ENCODE measurements at places on chromosomes 4 and X.

DNA sequence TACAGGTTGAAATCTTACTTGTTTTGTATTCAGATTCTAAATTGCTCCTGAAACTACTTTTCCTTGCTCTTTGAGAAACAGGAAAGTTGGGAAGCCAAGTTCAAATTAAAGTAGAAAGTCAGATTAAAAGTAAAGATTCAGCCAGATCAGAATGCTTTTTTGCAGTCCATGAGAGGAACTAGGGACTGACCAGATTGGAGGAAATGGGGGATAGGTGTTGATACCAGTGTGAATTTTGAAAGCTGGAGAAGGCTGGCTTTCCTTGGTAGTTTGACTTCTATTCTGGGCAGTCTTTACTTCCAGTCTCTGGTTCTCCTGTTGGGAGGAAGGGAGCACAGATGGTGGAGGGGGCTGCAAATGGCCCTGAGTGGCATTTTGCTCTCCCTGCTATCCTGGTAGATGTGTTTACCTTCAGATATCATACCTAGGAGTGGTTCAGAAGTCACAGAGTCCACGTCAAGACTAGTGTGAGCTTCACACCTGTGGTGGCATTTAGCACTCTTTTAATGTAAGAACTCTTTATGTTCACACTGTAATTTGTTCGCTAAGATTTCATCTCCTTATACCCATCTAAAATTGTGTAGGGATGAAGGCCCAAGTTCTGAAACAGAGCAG, 68.8 kb downstream of the FNIP2 start:
- DNase-seq = no peak

DNA sequence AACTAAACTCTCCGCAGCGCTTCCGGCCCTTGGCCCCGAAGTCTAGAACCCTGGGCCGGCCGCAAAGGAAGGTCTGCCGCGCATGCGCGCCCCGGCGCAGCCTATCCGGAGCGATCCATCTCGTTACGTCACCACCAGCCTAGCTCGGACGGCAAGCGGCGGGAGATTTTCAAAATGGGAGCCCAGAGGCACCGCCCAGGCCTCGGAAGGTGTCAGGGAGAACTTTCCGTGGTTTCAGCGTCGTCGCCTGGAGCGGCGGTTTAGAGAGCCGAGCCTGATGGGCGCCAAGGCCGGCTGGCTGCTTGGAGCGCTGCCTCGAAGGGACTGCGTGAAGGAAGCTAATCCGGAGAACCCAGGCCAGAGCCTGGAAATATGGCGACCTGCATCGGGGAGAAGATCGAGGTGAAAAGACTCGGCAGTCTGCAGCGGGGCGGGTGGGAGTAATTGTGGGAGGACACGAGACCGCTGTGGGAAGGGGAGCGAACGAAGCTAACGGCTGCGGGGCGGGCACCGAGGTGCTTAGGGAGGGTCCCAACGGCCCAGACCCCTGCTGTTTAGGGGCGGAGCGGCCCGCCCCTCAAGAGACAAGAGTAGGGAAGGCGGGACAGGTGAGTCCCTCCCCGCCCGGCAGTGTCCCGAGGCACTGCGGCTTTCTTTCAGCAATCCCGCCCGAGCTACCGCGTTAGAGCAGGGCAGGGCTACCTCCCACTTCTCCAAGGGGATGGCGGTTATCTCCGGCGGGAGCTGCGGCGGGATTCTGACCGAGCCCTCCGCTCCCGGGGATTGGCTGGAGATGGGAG, at the start of gene PLK4:
Gene PLK4 (plus strand): TSS at position 131 of the 800 bp plus-strand sequence. CDS start 242 bp downstream, at position 373.
- DNase-seq = peak; percentile 91

DNA sequence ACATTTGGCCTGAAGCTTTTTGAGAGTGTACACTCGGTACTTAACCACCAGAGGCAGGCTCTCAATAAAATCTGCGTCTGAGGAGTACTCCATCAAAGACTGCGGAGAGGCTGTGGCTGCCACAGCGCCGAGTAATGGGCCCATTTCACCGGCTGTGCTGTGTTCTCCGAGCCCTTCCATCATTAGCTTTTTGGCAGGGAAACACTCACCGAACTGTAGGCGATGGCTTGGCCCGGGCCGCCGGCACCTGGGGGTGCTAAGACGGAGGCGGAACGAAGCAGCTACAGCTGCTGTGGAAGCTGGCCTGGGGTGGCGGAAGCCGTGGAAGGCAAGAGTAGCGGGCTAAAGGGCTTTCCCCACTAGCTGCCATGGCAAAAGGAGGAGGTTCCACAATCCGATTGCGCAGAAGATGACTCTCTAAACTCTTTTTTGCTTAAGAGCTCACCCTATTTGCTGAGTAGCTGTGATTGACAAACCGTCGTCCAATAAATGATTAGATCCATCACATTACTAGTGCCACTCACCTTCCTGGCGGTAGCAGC, 48.5 kb upstream of the PABPC1L2A start:
- DNase-seq = no peak

GRCh38 chrX:6732101-6732500, 197.2 kb upstream of the VCX3A start:
- DNase-seq = no peak

DNA sequence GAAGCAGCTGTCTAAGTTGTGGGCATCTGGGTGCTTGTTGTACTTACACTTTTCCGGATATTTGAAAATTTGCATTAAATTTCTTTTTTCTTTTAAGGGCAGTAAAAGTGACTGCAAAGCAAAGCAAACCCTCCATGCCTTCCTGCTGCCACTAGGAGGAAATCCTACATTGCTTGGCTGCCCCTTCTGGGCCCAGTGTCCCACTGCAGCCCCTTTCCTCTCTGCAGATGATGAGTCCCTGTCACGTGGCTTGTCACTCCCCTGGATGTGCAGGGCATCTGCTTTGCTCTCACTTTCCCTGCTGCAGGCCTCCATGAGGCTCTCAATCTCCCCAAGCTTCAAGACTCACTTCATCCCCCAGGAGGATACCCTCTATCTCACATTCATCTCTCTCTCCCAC, 12.7 kb downstream of the TSR2 start:
- DNase-seq = no peak

GRCh38 chrX:139287155-139287924, 243.2 kb upstream of the F9 start:
- no peak for DNase-seq

DNA sequence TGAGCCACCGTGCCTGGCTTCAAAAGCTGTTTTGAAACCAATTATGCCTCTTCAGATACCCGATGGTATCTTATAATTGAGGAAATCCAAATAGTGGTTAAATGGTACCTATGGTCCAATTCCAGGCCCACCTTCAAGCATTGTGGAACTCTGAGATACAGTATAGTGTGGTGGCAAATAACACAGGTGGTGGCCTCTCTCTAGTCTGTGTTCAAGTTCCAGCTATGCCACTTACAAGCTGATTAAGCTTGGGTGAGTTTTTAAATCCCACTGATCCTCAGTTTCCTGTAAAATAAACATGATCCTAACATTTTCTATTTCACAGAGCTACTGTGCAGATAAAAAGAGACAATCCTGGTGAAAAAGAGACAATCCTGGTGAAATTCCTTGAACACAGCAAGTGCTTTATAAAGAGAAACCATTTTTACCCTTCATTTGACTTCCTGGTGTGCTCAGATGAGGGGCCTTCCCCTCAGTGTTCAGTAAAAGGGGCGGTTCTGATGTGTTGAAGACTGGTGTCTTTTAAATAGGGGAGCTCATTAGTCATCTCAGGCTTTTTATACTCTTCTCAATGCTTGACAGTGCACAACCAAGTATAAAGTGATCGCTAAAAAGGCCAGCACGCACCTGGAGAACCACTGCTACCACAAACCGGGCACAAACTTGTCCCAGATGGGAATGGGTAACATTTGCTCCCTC, 30.8 kb upstream of the CD40LG start:
- no peak for DNase-seq

GRCh38 chr4:173494013-173494970, 35.7 kb downstream of the HAND2 start:
- DNase-seq = no peak

DNA sequence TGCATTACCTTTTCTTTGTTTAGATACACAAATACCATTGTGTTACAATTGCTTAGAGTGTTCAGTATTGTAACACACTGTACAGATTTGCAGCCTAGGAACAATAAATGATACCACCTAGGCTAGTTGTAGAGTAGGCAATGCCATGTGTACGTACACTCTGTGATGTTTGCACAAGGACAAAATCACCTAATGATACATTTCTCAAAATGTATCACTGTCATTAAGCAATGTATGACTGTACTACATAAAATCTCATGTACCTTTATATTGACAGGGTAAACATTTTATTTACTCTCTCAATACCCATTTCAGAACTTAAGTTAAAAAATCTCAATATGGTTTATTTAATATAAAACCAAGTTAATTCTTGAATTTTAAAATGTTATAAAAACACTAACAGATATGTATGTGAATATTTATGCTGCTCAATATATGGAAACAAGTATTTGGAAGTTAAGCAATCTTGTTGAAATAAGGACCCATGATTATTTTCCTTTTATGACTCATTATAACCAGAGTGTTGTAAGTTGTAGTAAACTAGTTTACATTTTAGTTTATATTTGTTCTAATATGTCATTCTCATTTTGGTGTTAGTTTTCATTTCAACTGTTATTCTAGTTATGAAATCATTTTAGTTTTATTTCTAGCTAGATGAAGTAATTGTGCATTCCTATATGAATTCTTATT, 409.2 kb downstream of the TLL1 start:
- DNase-seq = no peak

DNA sequence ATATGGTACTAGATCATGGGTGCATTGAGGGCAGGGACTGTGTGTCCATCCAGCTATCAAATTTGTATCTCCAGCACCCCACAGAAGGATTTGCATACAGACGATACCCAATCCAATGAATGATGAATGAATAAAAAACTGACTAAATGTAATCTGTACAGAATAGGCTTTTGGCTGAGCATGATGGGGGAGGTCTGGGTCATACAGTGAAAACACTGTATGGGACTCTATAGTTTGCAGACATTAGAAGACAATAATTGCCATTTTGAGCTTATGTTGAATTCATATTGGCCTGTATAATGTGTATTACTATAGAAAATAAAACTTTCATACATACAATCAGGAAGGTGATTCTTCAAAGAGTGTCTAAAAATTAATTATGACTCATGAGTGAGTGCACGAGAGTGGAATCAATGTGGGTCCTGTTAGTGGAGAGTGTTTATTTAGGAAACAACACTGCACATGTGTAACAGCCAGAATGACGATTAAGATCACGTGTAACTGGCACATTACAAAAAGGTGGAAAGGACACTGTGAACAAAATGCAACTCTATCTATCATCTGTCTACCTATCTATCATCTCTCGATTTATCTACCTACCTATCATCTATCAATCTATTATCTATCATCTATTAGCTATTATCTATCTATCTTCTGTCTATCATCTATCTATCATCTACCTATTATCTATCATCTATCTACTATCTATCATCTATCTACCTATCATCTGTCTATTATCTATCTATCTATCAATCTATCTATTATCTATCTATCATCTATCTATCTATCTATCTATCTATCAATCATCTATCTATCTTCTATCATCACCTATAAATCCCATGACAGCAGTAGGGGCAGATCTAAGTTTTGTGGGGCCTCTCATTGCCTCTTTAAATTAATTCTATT, 201.3 kb downstream of the PTTG2 start:
- no peak for DNase-seq

GRCh38 chrX:29297171-29297800, 710.0 kb downstream of the IL1RAPL1 start:
- no peak for DNase-seq

GRCh38 chr4:184406958-184407391, 67.4 kb downstream of the IRF2 start:
- no peak for DNase-seq

DNA sequence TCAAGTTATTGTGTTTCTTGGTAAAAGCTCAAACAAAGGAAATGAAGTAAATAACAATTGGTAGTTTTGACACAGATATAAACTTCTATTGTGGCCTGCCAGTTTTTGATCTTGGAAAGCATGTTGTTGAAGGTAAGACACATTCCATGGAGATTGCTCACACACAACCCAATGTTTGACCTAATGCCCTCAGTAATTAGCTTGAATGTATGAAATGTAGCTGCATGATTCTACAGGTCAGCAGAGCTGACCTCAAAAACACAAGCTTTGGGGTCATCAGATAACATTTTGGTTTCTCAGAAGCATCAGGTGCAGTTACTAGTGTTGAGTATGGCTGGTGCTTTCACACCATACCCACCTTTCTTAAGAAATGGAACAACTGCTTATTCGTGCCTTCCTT, 16.5 kb downstream of the GPR173 start:
- DNase-seq = no peak

GRCh38 chr4:187782286-187782824, 213.2 kb upstream of the ZFP42 start:
- DNase-seq = no peak

DNA sequence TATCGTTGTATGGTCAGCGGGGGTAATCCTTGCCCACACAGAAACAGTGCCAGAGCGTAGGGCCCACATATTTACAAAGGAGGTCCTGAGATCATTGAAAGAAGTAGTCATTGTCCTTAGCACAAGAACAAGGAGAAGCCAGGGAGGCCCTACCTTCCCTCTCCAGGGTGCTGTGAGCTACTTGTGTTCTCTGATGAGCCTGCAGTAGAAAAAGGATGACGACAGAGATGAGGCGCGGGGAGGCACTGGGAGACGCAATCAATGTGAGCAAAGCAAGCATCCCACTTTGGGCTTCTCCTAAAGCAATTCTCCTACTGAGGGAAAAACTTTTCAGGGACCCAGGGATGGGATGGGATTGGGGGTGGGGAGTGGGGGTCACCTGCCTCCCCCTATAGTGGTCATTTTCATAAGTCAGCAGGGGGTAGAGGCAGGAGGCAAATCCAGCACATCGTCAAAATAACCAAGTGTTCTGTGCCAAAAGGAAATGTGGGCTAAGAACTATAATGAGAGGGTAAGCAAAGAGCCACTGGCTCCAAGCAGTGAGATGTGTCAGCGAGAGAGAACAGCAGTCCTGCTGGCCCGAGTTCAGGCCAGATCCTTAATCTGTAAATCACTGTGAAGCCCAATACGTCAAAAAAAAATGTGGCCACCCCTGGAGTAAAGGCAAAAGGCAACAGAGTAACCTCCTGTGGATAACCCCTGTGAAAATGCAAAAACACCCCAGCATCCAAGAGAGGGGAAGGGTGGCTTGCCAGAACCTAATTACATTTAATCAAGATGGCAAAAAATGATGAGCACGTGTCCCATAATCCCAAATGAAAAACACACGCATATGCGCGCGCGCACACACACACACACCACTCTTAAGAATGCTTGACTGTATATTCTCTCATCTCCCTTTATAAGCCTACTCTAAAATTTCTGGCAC, 136.6 kb upstream of the HHIP start:
- no peak for DNase-seq

- no peak for DNase-seq
Observed at GRCh38 chr4:23717528-23718248, 172.2 kb downstream of the PPARGC1A start.

GRCh38 chr4:18025288-18025687, 3.7 kb upstream of the LCORL start:
- no peak for DNase-seq

DNA sequence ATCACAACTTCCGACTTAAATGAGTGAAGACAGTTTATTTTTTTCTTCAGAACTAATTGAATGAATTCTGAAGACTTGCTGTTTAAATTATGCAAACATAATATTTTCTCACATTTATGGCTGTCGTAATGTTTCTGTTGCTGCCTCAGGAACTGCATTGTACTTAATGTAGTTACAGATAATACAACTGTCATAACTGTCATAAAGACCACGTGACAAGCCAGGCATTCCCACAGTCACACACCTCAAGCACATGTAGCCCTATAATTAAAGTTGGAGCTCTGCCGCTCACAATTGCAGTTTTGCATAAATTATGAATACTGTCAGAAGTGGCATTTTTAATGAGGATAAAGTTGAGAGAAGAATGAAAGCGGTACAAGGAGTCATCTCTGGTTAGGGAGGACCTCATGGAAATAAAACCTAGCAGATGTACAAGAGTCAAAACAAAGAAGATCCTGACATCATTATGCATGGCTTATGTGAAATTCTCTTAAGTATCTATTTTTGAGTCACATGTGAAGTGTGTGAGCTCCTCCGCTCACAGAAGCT, 38.5 kb upstream of the GALNTL6 start:
- no peak for DNase-seq
